ENCODE measurements at places on chromosomes 4 and X. TPM values are rescaled to one million over a fixed set of nuclear protein-coding genes. Genes with fewer than 3 reads are reported as not detected.

Gene TMEM33
- 30.1 TPM for total RNA-seq

GRCh38 chrX:16454926-16455325 is 195.0 kb upstream of the S100G start:
- DNase-seq = no peak

GRCh38 chr4:156038772-156039171 is 85.1 kb upstream of the CTSO start:
- no peak for DNase-seq

GRCh38 chrX:16981209-16981608 is 34.8 kb downstream of the REPS2 start:
- DNase-seq = no peak

GRCh38 chrX:130625386-130625785 is 223.6 kb downstream of the RBMX2 start:
- DNase-seq = no peak

DNA sequence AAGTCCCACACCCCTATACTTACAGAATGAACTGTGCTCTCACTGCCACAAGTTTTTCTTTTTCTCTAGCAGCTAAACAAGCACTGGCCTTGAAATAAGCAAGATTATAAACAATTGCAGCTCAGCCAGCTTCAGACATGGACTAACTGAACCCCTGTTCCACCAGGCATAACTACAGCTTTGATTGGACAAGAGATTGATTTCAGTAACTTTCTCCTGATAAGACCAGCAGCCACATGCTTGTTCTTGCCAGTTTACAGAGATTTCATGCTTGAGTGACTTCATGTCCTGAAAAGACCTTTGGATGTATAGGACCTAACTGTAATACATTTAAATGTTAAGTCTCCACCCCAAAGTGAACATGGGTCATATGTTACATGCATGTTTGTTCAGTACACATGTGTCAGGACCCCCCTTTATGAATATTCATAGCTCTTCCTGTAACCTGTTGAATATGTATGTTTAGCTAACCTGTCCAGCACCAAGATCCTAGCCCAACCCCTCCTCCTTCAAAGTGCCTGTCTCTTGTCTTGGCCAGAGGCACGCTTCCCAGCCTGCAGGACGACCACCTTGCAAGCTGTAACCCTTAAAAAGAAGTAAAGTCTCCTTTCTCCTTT is 27.9 kb downstream of the ZNF275 start:
- DNase-seq = no peak

Data from umbilical cord (tissue), 2 donors.